ENCODE measurements at places on chromosomes 11 and 22.

DNA sequence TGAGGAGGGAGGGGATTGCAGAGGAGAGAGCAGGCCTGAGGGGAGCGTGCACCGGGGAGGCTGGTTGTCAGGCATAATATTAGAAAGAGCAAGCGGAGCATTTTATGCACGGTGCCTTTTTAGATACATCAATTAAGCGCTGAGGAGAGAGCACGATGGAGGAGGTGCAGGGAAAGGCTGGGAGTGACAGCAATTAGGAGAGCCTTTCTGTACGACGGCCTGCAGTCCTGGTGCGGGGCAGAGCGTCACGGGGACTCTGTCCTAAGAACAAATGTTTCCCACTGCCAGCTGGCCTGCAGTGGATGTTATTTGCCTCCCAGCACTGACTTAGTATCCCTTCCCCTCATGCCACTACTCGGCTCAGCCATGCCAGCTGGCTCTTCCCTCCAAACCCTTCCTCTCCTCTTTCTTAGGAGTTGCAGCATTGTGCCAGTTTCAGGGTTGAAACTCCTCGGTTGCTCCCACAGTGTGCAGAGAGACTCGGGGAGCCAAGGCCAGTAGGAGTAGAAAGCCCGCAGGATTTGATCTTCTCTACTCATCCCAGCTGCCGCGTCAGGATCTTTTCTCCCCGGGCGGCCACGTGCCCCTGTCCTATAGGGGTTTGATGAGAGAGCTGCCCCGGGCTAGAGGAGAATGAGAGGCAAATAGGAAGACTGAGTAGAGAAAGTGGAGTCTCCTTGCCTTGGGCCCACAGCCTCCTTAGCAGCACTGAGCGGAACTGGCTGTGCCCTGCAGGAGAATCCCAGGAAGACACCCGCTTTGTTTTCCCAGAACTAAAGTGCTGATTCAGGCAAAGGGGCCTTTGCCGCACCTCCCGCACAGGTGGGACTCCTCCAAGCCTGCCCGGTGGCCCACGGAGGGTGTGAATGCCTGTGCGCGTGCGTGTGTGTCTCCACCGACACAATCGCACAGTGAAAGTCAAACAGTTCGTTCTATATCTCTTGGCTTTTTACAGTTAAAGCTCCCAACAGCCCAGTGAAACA is 875.3 kb downstream of the NTM start:
- DNase-seq, result no peak

DNA sequence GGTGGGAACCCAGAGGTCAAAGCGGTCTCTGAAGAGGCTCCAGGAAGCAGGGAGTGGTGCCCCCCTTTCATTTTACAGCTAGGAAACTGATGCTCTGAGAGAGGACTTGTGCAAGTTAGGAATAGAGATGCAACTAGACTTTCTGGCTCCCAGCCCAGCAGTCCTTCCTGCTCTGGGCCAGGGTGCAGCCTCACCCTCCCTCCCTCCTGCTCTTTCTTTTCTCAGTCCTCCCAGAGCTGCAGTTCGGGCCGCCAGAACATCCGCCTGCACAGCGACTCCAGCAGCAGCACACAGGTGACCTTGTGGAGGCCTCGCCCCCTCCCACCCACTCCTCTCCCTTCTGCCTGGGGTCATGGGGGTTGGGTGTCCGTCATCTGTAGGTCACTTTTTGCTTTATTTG is 51.5 kb downstream of the LHFPL7 start:
- no peak for DNase-seq

DNA sequence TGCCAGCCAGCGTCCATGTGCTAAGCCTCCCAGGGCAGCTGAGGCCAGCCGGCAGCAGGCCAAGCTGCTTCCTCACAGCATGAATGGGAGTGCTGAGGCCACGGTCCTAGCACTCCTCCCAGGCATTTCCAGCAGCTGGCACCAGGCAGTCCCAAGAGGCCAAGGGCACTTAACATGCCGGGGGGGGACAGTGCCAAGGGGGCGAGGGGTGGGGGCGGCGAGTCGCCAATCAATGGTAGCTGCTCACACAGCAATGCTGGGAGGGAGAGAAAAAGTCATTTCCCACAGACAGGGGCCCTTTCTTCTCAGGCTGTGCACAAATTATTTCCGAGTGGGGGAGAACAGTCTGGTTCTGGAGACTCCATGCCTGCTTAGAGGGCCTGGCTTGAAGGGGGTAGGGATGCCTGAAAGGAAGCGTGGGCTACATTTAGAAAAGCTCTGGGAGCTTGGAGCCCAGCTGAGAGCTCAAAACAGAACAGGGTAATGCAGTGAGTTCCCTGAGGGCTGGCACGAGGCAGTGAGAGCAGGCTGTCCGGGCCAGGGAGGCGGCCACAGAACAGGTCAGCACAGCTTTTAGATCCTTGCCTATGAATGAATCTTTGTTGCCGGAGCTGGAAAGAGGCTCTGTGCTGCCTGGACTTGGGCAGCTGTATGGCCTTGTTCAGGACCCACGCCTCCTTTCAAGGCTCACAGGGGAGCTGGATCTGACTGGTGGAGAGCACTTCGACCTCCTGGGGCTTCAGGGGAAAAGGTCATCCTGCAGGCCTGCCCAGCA is 14.4 kb upstream of the TBC1D10A start:
- no peak for DNase-seq

GRCh38 chr11:69745201-69745600 is 29.9 kb downstream of the FGF4 start:
- DNase-seq, result no peak

GRCh38 chr11:2164861-2165555 is 4.0 kb upstream of the INS start:
- no peak for DNase-seq

DNA sequence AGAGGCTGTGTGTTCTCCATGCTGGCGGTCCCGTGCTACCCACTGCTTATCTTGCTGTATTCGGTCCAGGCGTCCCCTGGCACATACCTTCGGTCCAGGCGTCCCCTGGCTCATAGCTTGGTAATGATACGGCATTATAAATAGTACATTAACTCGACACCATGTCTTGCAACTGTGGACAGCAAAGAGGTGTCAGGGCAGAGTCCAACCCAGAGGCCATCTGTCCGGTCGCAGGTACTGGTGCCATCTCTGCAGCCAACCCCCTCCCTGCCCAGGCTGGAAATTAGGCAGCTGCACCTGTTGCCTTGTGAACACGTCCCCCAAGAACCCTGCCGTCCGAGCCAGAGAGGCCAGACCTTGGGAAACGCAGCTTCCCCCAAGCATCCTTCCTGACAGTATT is 634.3 kb downstream of the BRD1 start:
- no peak for DNase-seq

All from CD4-positive, alpha-beta memory T cell (primary cell).